ENCODE measurements at places on chromosomes 3 and 15.
A peak's percentile ranks its signal among the peaks of the same experiment; 100 is the strongest.

GRCh38 chr3:32200992-32201758, 37.3 kb upstream of the CMTM8 start:
- no peaks in the 10 kb centered on the region for H3K27me3 ChIP-seq
- H3K4me3 ChIP-seq: no peak overlapping the region
- no peaks in the 10 kb centered on the region for H3K36me3 ChIP-seq

DNA sequence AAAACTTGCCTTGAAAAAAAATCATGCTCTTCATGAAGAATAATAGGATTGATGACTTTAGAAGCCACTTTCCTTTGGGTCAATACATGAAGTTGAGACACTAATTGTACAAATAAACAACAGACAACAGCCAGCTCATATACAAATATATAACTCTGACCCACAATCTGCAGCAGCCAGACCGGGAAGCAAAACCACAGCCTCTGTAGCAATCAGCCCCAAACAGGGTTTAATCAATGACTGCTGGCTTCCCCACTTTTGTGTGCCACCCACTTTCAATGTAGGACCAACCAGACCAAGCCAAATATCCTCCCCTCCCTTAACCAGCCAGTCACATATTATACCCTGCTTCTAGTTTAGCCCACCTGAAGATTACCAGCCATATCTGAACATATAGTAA, 39.0 kb downstream of the IFT57 start:
- H3K27ac ChIP-seq: no peak overlapping the region
- DNase-seq: no peak
- H3K4me3 ChIP-seq: no peak overlapping the region
- no peaks in the 10 kb centered on the region for H3K4me1 ChIP-seq
- H3K27me3 ChIP-seq: no peaks in the 10 kb centered on the region
- no peaks in the 10 kb centered on the region for H3K36me3 ChIP-seq

GRCh38 chr15:79501086-79501485, 69.0 kb downstream of the MINAR1 start:
- H3K4me3 ChIP-seq: no peak overlapping the region
- no peaks in the 10 kb centered on the region for H3K4me1 ChIP-seq
- no peak overlapping the region for H3K27ac ChIP-seq
- H3K36me3 ChIP-seq: no peaks in the 10 kb centered on the region

DNA sequence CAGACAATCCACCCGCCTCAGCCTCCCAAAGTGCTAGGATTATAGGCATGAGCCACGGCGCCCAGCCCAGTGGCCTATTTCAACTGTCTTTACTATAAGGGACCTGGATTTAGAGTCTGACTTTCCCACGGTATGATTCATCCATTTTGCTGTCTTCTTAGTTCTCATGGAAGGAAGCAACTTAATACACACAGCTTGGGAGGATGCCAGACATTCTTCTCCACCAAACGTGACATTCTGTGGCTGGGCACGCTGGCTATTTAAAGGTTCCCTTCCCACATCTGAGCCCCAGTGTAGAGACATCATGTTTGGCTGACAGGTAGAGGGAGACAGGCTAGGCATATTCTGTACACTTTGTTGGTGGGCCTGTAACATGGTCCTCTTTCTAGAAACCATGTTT, 26.2 kb downstream of the FAM43A start:
- H3K4me3 ChIP-seq: no peak overlapping the region
- no peak for DNase-seq
- no peaks in the 10 kb centered on the region for H3K4me1 ChIP-seq
- no peaks in the 10 kb centered on the region for H3K36me3 ChIP-seq

GRCh38 chr15:64686130-64686735, 89.2 kb downstream of the RBPMS2 start:
- H3K4me1 ChIP-seq: no peaks in the 10 kb centered on the region
- no peak overlapping the region for H3K27ac ChIP-seq
- no peaks in the 10 kb centered on the region for H3K36me3 ChIP-seq
- no peaks in the 10 kb centered on the region for H3K27me3 ChIP-seq
- peak; percentile 52 for DNase-seq
- no peak overlapping the region for H3K4me3 ChIP-seq
